ENCODE measurements at places on chromosomes 11 and 22.

DNA sequence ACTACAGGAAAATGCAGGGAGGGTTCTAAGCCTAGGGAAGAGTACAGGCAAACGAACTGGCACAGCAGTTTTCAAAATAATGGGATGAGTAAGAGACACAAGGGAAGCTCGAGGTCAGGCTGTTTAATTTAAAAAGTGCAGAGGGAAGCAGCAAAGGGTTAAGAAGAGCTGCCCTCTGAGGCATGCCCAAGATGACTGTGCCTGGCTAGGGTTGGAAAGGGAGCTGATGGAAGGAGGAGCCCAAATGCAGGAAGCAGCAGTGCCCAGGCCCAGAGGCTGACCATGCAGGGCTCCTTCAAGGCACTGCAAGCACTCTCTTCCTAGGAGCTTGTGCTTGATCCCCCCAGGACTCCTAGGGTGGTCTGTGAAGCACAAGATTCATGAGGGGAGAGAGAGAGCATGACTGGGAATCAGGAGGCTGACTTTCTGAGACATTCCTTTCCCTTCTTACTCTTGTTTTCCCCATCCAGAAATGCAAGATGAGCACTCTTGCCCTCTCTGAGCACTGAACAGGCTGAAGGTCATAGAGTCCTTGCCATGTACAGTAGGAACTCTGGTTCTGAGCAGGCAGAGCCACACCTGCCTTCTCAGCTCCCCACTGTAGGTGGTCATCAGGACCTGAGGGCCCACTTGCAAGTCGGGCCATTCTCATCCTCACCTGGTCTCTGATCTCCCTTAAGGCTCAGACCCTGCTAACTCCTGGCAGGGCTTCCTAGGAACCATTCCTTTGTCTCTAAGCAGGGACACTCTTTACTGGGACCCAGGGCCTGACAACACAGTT lies 46.7 kb upstream of the DRD2 start:
- DNase-seq: no peak

DNA sequence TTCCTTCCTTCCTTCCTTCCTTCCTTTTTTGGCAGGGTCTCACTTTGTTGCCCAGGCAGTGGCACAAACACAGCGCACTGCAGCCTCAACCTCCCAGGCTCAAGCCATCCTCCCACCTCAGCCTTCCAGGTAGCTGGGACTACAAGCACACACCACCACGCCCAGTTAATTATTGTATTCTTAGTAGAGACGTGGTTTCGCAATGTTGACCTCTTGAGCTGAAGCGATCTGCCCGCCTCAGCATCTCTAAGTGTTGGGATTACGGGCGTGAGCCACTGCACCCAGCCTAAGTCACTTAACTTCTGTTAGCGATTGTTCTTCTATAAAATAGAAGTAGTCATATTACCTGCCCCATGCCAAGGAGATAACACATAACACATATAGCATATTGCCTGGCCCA lies 2.8 kb upstream of the SYTL2 start:
- DNase-seq: no peak

GRCh38 chr11:13227676-13228255 lies 49.8 kb upstream of the BMAL1 start:
- no peak for DNase-seq

- DNase-seq: no peak
Measured at GRCh38 chr11:64936539-64936938, 846 bp upstream of the GPHA2 start.

DNA sequence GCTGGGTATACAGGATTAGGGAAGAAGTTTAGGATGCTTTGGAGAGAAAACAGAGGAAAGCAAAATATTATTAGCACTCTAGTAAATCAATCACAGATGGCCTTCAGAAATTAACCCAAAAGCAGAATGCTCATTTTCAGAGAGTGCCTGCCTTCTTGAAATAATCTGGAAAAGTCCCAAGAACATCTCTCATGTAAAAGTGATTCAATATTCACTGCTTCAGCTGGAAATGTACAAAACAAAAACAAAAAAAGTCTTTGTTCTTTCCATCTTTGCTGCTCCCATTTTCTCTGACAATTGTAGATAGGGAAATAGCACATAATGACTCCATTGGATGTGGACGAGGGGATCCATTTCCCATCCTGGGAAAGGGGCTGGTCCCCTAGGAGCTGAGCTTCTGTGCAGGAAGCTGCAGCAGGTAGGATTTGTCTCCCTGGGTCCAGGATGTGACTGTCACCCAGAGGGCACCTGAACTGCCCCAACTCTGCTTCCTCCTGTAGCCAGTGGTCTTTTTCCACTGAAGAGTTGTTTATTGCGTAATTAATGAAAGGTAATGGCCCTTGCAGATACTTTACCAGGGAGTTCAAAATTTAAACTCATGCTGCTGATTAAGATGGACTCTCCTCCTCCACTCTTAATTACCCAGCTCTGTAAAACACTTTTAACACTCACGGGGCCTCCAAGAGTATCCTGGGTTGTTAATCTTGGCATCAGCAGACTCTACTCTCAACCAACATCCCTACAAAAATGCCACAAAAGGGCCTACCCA lies 57.9 kb downstream of the SC5D start:
- DNase-seq: no peak

DNA sequence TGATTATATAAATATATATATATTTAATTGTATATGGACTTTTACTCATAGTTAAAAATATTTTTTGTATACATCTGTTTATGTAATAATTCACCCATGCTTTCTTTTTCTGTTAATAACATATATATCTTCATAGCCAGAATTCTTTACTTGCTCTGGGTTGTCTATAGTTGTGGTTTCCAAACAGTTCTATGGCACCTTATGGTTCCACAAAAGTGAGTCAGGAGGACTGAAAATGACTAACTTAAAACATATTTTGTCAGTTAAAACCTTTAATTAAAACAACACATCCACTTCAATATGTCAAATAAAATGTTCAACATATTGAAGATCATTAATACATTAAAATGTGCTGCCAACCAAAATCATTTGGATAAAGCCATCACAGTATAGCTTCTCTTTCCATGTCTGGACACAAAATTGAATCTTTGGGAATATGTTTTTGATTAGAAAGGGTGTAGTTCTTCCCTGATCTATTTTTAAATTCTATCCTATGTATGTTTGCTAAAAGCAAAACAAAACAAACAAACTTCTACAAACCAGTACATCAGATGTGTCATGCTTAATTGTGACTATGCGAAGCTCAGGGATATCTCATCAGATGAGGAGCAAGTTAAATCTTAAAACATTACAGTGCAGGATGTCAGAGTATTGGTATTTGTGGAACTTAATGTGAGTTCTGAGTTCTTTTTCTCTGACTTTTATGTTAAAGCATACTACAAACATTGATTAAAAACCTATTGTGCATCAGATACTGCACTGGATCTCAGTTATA lies 1488.4 kb upstream of the TENM4 start:
- DNase-seq: no peak

DNA sequence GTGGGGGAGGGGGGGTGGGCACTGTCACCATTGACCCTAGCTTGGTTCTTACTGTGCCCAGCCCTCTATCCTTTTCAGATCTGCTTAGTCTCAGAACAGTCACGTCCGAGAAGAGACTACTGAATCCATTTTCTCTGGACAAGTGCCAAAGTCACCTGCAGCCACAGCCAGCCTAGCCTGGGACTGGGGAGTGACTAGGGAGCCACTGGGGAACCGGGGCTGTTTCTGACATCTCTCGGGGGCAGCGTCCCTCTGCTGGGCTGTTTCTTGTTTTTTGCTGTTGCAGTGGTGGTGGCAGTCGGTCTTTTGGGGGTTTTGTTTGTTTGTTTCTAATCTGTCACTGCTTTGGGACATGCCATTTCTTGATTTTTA lies 8.7 kb downstream of the SLC37A2 start:
- DNase-seq: no peak

DNA sequence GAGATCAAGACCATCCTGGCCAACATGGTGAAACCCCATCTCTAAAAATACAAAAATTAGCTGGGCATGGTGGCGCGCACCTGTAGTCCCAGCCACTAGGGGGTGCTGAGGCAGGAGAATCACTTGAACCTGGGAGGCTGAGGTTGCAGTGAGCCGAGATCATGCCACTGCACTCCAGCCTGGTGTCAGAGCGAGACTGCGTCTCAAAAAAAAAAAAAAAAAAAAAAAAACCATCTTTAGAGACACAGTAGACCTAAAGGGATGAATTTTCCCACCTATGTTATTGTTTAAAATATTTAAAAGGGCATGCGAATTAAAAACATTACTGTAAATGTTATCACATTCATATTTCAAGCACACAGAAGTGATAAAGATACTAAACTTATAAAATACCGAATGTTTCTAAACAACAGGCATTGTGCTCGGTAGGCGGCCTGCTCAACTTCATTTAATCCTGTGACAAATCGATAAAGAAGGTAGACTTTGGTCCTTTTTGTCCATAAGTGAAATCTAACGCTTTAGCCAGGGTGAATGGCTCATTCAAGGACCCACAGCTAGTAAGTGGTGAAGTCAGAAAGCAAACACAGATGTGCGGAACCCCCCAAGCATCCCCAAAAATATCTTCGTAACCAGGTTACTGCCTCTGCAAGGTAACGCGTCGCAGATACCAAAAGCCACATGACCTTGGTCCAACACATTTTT lies 16.1 kb downstream of the NCAPD3 start:
- DNase-seq: peak; percentile 60

DNA sequence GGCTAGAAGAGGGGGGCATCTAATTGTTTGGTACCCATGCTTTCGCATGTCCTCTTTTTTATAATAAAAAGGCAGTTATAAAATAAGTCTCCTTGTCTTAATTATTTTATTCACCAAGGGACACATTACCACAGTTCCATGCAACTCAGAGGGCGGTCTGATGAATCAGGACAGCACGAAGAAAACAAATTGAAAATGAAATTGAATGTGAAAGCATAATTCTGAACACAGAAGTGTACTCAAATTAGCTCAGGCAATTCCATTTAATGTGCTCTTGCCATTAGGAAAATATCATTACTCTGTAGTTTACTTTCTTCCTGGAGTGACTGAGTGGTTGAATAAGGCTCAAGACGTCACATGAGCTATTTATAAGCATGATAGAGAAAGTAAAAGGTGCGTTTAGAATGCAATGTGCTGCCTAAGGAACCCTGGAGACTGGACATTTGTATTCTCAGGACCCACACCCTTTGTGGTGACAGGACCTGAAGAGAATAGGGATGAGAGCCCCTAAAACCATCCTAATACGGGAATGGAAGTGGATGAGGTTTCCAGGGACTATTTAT lies 59.6 kb downstream of the MTNR1B start:
- no peak for DNase-seq

- no peak for DNase-seq
Measured at GRCh38 chr11:16783321-16783801, 44.9 kb downstream of the C11orf58 start.

- DNase-seq: no peak
Measured at GRCh38 chr11:46607516-46607915, 9.5 kb downstream of the HARBI1 start.

DNA sequence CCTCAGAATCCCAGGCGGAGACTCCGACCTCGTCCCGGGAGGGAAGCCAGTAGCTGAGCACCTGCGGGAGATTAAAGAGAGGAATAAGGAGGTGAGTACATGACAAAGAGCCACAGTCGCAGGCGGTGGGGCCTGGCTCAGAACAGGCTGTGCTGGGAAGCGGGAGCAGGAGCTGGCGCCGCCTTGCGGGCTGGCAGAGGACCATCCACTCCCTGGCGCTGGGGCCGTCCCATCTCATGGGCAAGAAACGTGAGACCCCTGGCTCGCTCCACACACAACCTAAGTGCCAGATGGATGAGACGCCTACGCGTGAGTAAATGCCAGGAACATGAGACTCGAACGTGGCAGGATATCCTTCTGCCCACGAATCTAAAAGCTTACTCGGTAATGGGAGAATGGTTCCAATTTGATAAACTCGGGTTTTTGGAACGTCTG lies 6.3 kb downstream of the CEND1 start:
- DNase-seq: peak; percentile 36

GRCh38 chr11:61880454-61880853 lies 10.9 kb downstream of the FADS3 start:
- DNase-seq: no peak

DNA sequence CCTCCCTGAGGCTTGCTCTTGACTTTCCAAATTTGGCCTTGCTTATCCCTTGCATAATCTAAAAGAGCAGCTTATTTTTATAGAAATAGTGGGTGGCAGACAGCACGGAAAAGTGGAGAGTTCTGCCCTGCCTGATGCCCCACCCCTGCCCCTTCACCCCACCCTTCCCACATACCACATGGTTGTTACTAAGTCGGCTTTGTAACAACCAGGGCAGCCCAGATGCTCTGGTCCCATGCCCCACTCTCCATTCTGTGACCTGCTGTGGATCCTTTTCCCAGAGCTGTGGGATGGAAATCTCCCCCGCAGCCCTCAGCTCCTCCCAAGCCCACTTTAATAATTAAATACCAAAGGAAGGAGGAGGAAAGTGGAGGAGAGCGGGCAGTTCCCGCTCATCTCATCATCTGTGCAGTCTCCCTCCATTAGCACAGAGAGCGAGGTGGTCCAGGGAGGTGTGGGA lies 10.9 kb downstream of the MRGPRF start:
- DNase-seq: no peak

Measured in stimulated activated CD4-positive, alpha-beta T cell treated with anti-CD3 and anti-CD28 coated beads, Interleukin-2, amount 100 ng/mL, for 48 hours (primary cell).